Effector memory CD8-positive, alpha-beta T cell (primary cell): ENCODE measurements at places on chromosomes 1 and 21.

GRCh38 chr1:210374600-210374953 is 45.9 kb downstream of the HHAT start:
- no peak for DNase-seq

DNA sequence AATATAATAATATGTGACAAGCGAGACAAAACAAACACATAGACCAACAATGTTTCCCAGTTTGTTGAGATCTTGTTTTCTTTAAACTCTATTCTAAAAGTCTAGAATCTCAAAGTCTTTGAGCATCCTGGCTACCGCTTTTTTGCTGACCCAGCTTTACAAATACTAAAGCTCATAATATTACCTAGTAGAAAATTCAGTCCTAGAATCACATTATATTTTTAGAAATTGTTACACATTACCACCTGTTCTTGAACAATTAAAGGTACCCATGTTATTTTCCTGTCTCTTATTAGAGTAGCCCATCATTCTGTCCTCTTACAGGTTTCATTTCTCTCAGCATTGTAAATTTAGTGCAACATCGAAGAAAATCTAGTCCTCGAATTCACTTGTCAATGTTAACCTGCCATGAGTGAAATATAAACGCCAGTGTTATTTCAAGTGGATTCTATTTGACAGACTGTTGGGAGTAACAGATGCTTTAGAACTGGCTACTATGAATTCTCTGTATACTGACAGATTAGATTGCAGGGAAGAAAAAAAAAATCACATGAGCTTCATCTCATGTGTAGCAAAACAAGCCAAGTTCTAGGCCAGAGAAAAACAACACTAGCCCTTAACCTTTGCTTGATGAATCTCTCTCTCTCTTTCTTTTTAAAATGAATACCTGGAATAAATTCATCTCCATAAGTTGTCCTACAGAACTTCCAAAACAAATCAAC is 851.2 kb upstream of the ADAMTS5 start:
- no peak for DNase-seq

DNA sequence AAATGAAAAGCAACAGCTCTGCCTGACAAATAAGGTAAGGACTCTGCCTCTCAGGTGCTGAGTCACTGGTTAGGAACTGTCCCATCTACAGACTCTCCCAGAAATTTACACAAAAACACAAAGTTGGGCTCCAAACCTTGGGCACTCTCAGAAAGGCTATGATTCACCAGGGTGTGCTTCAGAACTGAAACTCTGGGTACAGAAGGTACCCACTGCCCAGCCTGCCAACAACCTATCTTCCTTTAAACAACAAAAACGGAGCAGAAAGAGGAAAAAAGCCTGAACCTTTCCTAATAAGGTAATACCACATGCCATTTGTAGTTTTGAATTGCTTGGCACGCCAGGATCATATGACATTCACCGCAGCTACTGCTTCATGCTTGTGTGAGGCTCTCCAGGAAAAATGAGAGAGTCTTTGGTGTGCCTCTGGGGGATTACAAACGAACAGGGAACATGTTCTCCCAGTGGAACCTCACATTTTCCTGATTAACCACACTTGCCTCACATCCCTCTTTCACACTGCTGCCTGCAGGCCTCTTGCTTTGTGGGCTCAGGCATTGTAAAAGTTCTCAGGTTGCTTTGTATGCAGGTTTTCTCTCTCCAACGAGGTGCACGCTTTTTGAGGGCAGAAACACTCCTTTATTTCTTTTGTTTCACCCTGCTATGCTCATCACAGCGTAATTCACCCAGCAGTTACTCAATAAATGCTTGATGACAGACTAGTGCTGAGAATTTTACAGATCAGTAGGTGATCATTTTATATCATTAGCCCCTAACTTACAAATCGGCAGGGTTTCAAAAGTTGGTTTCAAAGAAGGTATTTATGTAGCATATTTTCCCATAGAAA is 65.1 kb downstream of the GADD45A start:
- DNase-seq = no peak

GRCh38 chr1:205961405-205961804 is 18.1 kb upstream of the SLC26A9 start:
- DNase-seq = no peak

GRCh38 chr1:41388510-41388909 is 27.3 kb downstream of the FOXO6 start:
- no peak for DNase-seq

DNA sequence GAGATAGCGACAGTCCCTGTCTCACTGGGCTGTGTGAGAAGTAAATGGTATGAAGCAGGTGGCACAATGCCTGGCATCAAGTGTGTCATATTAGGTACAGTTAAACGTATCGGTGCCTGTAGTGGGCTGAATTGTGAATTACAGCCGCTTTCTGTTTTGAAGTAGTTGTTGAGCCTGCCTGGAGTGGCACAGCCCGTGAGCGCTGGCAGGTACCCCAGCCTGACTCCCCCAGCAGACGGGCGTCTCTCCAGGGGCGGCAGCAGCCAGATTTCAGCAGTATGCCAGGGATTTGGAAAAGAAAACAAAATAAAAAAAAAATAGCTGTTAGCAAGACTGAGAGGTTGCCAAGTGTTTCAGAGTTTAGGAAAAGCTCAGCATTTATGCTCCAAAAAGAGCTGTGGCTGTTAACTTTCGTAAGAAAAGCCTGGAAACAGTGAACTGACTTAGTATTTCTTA is 26.6 kb upstream of the GPR153 start:
- no peak for DNase-seq

DNA sequence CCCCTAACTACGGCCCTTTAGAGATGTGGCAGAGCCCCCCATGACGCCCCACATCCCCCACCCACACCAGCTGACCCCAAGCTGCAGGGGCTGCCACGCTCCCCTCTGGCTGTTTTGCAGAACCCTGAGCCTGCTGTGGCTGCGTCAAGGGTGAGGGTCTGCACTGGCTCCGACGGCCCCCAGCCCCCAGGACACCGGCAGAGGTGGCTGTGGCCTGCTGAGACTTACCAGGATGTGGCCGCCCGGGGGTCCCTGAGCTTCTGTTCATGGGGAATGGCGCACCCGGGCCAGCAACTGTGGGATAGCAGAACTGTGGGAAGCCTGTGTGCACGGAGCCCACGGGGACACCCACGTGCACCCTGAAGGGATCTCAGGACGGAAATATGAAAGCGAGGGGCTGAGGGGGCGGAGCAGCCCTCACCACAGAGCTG is 12.8 kb upstream of the RNF223 start:
- no peak for DNase-seq
